GM12865 (cell line): ENCODE measurements at places on chromosomes 5 and 9.

- no peak for DNase-seq
These were observed 142.0 kb downstream of the NSG2 start for GRCh38 chr5:174187481-174187880.

- no peak for DNase-seq
These were observed 25.6 kb upstream of the TDRD7 start for GRCh38 chr9:97386265-97386633.

- DNase-seq: no peak
These were observed 181.1 kb downstream of the MLLT3 start for GRCh38 chr9:20441166-20441565.

- DNase-seq: no peak
These were observed 1823.9 kb upstream of the C9orf72 start for GRCh38 chr9:29397148-29397547.

DNA sequence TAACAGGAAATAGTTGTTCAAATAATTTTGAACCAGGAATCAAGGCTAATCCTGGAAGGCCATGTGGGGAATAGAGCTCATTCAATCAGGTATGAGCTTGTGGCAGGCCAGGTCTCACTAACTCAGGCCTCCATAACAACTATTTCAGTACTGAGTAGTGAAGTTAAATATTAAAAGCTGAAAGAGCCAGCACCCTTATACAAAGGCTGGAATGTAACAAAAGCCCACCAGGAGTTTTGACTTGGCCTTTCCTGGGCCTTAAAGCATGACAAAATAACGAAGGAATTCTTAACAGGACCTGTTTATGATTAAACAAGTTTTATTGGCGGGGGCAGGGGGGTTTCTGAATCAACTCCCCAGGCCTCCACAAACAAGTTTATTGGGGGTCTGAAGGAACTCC is 1146.7 kb downstream of the CDH9 start:
- DNase-seq: no peak

GRCh38 chr9:134570151-134570621 is 71.4 kb upstream of the COL5A1 start:
- no peak for DNase-seq

DNA sequence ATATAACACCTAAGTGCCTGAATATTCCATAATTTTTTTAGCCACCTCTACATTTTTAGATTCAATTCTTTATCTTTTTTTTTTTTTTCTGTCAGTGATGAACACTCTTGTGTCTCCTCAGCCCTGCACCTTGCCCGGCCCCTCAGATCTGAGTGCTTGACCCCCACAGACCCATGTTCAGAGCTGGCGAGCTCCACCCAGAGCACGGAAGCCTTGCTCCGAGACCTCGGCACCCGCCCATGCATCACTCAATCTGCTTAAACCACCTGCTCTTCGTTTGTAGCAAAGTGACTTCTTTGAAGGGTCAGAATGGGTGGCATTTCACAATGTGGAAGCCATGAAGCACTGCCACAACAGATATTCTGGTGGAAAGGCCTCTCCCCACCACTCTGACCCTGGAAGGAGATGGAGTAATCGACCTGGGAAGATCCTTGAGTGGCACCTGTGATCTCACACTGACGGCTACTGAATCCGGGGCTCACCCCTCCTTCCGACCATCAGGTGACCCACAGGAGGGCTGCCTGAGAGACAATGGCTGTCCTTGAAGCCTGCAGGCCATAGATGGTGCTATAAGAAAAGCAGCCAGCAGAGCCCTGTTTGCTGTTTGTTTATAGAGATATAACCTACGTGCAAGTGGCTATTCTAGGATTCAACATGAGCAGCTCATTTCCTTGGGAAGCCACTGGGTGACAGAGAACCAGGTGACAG is 261.1 kb upstream of the IRX4 start:
- no peak for DNase-seq

DNA sequence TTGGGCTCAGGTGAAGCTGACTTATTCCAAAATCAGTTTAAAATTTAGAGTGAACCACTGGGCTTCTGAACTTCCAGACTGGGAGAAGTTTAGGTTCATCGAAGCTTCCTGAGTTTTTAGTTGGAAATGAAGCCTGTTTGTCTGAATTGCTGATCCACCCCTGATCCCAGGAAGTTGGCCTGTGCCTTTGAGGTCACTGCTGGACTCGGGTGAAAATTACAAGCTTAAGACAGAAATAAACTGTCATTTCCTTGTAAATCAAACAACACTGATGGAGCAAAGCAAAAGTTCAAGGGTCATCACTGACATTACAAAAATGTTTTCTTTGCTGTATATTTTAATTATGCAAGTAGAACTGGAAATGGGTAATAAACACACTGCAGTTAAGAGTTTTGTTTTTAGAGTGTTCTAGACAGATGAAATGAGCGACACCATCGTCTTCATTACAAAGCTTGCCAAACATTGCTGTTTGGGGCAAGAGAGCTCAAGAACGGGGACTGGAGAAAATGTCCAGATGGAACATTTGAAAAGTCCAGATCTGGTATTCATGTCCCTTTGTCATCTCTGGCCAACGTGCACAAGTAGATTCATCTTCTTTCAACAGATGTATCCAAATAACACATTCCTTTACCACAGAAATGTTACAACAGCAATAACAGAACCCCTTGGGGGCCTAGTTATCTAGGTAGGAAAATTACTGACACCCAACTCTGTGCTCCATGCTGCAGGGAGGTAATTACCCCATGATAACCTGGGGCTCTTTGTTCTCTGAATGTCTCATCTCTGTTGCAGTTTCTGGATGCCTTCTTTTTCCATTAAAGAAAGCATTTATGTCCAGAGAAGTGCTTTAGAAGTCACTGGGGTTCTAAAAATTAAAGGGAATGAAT is 142.4 kb upstream of the ERCC6L2 start:
- DNase-seq: no peak

- no peak for DNase-seq
These were observed 929 bp upstream of the PLPP6 start for GRCh38 chr9:4661165-4661564.

- DNase-seq: no peak
These were observed 149.0 kb upstream of the GRAMD2B start for GRCh38 chr5:126274076-126274762.

DNA sequence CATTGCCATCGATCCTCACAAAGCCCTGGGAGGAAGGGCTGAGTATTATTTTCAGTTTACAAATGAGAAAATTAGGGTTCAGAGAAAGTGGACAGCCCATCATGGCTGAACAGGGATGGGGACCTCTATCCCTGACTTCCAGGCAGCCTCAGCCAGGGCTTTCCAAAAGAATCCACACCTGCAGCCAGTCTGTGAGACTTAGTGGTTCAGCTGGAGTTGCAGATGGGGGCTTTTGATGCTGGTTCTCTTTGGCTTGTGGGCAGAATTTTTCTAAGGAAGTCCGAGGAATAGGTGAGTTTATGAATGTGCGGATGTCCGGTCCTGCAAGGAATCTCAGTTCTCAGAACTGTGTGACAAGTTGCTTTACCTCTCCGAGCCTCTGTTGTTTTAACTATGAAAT is 138.1 kb downstream of the RGS3 start:
- DNase-seq: no peak
